Stimulated activated CD8-positive, alpha-beta memory T cell treated with anti-CD3 and anti-CD28 coated beads, Interleukin-7, amount 100 ng/mL, for 1 hour (primary cell): ENCODE measurements at places on chromosomes 5 and 9.

- DNase-seq, result no peak
Observed at GRCh38 chr9:134213881-134214341, 49.5 kb upstream of the RNU6ATAC start.

- no peak for DNase-seq
Observed at GRCh38 chr9:90921104-90921503, 119.5 kb downstream of the SYK start.

DNA sequence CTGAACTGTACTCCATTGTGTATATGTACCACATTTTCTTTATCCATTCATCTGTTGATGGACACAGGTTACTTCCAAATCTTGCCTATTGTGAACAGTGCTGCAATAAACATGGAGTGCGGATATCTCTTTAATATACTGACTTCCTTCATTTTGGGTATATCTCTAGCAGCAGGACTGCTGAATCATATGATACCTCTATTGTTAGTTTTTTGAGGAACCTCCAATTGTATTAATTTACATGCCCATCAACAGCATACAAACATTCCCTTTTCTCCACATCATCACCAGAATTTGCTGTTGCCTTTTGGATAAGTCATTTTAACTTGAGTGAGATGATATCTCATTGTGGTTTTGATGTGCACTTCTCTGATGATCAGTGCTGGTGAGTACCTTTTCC lies 81.8 kb upstream of the FAM120A start:
- DNase-seq, result no peak

- DNase-seq, result no peak
Observed at GRCh38 chr9:69899491-69899890, 78.9 kb downstream of the CFAP95 start.

DNA sequence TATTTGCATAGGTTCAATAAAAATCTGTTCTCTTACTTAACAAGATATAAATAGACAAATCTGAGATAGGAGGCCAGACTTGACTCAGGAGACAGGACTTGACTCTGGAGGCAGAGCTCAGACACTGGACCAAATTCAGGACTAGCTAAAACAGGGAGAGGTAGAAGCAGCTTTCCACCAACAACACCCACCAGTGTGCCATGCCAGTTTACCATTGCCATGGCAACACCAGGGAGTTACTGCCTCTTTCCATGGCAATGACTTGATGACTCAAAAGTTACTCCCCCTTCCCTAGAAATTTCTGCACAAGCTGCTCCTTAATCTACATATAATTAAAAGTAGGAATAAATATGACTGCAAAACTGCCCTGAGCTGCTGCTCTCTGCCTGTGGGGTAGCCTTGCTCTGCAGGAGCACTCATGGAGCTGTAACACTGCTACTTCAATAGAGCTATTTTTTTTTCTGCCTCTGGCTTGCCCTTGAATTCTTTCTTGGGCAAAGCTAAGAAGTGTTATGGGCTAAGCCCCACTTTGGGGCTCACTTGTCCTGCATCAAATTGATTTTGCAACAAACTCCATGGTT lies 473.0 kb downstream of the PLK2 start:
- DNase-seq, result no peak
